ENCODE measurements at places on chromosomes 16 and 17. TPM values are rescaled to one million over a fixed set of nuclear protein-coding genes. Genes with fewer than 3 reads are reported as not detected.

GNGT2 gene
- polyA plus RNA-seq = not detected

MILR1 gene
- 2.5 TPM for polyA plus RNA-seq

FAHD1 gene
- 83.2 TPM for polyA plus RNA-seq

RHBDL3 gene
- 0.03 TPM for polyA plus RNA-seq

HOXB9 gene
- polyA plus RNA-seq = not detected

NUPR1 gene
- polyA plus RNA-seq = 56.1 TPM

PYDC1 gene
- polyA plus RNA-seq = not detected

TMEM235 gene
- polyA plus RNA-seq = not detected

SLC6A2 gene
- 0.05 TPM for polyA plus RNA-seq

ABCC11 gene
- polyA plus RNA-seq = 0.42 TPM

KCNG4 gene
- not detected for polyA plus RNA-seq

KRTAP9-8 gene
- polyA plus RNA-seq = not detected

CACNG3 gene
- polyA plus RNA-seq = not detected

TNFRSF13B gene
- polyA plus RNA-seq = not detected

NEUROD2 gene
- not detected for polyA plus RNA-seq

TMEM100 gene
- 0.24 TPM for polyA plus RNA-seq

PPY gene
- polyA plus RNA-seq = not detected

TP53TG3D gene
- polyA plus RNA-seq = 0.17 TPM

MYH8 gene
- not detected for polyA plus RNA-seq

VMO1 gene
- polyA plus RNA-seq = 0.20 TPM

CCL8 gene
- polyA plus RNA-seq = not detected

HS3ST3B1 gene
- 1.5 TPM for polyA plus RNA-seq

PRR15L gene
- 0.74 TPM for polyA plus RNA-seq

C17orf78 gene
- polyA plus RNA-seq = not detected

TM4SF5 gene
- polyA plus RNA-seq = not detected

LGALS9B gene
- polyA plus RNA-seq = not detected

KRT36 gene
- polyA plus RNA-seq = not detected

GPRC5B gene
- polyA plus RNA-seq = 0.18 TPM

PARD6A gene
- polyA plus RNA-seq = 0.59 TPM

GPT2 gene
- polyA plus RNA-seq = 34.8 TPM

VTN gene
- polyA plus RNA-seq = not detected

ZNF689 gene
- 4.7 TPM for polyA plus RNA-seq

Measured in mammary epithelial cell (primary cell).